ENCODE measurements at places on chromosomes 11 and 22.

GRCh38 chr11:78227921-78228320 lies 39.2 kb downstream of the USP35 start:
- no peak for DNase-seq

GRCh38 chr11:85844439-85845123 lies 10.6 kb upstream of the CCDC83 start:
- no peak for DNase-seq

GRCh38 chr22:49751318-49751965 lies 76.2 kb downstream of the BRD1 start:
- no peak for DNase-seq

GRCh38 chr11:26780376-26781085 lies 58.7 kb upstream of the SLC5A12 start:
- DNase-seq = no peak

GRCh38 chr11:35235936-35236666 lies 97.1 kb downstream of the CD44 start:
- no peak for DNase-seq

DNA sequence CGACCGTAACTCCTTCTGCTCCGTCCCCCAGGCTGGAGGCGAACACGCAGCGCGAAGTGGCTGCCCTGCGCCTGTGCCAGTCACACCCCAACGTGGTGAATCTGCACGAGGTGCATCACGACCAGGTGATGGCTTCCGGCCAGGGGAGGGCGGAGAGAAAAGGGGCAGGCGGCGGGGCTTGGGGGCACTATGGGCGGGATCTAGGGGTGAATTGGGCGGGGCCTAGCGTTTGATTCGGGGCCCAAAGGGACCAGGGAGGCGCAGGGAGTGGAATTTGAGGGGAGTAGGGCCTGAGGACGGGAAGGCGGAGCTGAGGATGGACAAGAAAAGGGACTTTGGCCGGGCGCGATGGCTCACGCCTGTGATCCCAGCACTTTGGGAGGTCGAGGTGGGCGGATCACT lies 9.7 kb downstream of the RPS6KA4 start:
- DNase-seq = no peak

DNA sequence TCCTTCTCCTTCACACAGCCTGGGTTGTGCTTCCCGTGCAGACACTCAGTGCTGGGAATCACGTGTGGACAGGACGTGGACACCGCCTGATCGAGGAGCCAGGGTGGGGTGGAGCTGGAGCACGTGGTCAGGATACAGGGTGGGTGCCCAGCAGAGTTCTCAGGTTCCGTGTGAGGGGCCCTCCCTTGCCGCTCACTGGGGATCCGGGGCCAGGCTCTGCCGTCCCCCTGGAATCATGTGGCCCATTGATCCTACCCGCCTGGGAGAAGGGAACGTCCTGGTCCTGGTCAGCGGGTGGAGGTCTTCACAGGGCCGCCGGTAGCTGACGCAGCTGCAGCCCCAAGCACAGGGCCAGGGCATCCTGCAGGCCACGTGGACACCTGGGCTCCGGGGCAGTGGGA lies 397.7 kb downstream of the TBC1D22A start:
- DNase-seq = no peak

- no peak for DNase-seq
These were observed 7.4 kb upstream of the IFITM3 start for GRCh38 chr11:328012-328411.

- DNase-seq = no peak
These were observed 54.0 kb upstream of the B3GNT6 start for GRCh38 chr11:76980196-76980595.

GRCh38 chr11:57097149-57097548 lies 84.6 kb upstream of the LRRC55 start:
- DNase-seq = no peak

DNA sequence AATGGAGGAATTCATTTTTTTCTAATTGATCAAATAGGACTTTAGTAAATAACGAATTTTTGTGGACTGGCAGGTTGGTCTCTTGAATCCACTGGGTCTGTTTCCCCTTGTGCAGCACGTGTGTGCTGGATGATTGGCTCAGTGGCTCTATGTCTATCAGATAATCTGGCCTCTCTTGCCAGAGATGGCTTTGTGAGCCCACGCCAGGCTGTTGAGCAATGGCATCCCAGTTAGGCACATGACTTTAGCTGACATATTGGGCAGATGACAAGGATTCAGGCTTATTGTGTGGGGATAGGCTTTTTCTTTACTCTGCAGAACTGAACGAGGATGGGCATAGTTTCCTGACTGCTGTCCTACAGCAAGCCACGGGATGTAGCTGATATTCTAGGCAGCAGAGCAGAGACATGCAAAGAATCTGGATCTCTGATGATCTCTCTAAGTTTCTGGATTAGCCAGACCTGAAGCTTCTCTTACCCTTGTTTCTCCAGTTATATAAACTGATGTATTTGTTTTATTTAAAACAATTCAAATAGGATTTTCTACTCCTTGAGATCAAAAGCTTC lies 144.9 kb downstream of the ARHGAP42 start:
- DNase-seq = no peak

DNA sequence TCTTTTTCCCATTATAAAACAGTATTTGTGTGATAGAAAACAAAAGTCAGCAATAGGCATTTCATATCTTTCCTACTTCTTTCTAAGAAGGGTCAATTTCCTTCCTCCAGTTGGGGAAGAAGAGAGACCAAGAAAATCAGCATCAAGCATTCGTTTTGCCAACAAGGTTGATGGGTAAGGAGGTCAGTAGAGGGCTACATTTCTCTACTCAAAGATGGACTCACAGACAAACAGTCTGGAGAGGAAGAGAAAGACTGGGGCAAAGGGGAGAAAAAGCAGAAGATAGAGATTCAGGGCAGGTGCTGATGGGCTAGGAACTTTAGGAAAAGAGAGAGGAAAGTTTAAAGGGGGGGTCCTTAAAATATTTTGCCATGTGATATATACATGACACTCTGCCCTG lies 8.6 kb upstream of the MTNR1B start:
- no peak for DNase-seq

DNA sequence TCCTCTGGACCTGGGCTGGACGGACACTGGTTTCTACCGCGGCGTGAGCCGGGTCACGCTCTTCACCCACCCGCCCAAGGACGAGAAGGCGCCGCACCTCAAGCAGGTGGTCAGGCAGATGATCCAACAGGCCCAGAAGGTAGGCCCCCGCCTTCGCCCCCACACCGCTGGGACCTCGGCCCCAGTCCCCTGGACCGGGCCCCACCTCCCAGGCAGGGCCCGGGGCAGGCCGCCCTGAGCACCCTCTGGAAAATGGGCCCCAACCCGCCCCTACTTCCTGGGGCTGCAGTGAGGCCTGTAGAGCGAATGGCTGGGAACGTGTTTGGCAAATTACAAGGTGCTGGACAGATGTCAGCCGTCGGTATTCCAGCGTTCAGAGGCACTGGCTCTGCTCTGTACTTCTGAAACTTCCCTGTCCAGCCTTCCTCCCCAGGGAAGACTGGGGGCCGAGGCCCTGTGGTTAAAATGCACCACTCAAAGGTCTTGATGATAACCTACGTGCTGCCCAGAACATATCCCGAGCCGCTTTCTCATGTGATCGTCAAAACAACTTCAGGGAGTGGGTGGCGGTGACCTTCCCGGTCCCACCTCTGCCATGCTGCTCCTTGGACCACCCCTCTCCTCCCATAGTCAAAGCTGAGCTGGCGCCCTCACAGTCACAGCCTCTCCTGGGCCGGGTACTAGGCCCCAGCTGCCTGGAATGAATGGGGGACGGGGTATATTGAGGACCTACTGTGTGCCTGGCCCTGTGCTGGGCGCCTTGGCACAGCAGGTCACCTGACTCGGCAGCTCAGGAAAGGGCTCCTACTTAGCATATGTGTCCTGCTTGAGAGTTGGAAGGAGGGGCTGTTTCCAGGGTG lies 869 bp downstream of the FAM83F start:
- no peak for DNase-seq

DNA sequence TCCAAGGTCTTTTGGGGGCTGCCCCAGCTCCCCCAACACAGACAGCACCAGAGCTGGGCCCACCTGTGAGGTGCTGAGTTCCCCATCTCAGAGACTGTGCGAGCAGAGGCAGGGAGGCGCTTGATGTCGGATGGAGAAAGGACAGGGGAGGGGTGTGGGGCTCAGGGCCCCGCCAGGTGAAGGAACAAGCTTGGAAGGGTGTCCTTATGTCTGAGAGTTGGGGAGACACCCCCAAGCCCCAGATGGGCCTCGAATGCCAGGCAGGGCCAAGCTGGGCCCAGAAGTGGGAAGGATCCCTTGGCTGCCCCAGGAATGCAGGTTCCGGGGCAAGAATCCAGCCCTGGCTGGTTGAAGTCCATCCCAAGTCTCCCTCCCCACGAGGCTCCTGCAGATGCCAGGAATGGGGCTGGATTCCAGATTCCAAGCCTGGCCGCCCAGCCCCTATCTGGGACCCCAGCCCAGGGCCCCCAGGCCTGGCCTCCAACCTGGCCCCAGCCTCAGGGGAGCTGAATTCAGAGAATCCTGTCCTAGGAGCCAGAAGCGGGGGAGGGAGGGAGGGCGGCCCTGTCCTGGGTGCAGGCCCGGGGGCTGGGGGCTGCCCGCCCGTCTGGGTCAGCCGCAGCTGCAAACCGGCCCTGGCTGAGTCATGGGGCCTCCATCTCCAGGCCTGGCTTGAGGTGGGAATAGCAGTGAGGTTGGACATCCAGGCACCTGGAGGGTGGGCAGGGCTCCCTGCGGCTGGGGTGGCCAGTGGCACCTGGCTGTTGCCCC lies 50.9 kb downstream of the CDKN1C start:
- DNase-seq = no peak

DNA sequence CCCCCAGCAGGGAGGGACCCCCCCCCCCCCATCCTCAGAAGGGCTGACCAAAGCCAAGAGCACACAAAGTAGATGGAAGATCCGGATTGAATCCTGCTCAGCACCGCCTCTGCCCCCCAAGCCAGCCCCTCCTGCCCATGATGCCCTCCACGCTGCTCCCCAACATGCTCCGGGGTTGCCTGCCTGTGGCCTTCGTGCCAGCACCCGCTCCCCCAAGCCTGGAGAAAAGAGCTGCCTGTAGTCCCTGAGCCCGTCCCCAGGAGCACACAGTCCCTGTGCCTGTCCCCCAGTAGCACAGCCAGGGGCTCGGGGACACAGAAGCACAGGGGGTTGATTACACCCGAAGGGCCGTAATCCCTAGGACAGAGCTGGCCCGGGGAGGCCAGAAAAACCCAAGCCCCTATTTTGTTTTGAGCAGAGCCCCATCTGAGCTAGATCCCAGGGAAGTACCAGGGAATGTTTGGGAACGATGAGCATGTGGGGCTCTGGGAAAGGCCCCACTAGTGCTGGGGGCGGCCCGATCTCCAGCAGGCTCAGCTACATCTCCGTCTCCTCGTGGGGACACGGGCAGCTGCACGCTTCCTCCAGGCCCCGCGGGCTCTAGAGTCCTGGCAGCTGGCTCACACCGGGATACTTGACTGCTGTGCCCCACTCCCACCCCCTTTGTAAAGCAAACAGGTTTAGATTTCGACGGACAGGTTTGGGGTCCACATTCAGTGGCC lies 66.7 kb downstream of the PHF21B start:
- DNase-seq = no peak

DNA sequence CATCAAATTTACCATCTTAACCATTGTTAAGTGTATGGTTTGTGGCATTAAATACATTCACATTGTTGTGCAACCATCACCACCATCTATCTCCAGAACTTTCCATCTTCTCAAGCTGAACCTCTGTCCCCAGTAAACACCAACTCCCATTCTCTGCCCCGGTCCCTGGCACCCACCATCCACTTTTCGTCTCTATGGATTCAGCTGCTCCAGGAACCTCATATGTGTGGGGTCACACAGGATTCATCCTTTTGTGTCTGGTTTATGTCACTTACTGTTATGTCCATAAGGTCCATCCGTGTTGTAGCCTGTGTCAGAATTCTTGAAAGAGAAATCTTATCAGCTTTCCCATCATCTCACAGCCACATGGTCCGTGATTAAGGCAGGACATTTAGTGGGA lies 16.3 kb downstream of the TSPAN32 start:
- no peak for DNase-seq

DNA sequence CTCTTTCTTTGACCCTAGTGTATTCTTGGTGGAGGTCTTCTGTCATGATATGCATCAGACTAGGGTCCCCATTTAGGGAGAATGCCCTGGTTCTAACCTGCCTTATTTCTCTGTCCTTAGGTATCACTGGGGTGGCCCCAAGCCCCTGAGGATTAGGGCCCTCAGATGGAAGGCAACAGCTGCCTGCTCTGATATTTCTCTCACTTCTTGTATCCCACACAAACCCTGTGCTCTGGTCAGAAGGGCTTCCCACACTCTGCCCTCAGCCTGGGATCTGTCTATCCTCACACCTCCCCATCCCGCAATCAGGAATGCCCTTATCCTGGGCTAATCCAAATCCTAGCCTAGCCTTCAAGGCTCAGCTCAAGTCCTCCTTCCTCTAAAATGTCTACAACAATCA lies 75.5 kb downstream of the KCNC1 start:
- no peak for DNase-seq

- DNase-seq = no peak
These were observed 53.0 kb upstream of the LMO2 start for GRCh38 chr11:33944693-33945424.

GRCh38 chr22:29269230-29269604 lies 1.1 kb downstream of the EWSR1 start:
- DNase-seq = no peak

DNA sequence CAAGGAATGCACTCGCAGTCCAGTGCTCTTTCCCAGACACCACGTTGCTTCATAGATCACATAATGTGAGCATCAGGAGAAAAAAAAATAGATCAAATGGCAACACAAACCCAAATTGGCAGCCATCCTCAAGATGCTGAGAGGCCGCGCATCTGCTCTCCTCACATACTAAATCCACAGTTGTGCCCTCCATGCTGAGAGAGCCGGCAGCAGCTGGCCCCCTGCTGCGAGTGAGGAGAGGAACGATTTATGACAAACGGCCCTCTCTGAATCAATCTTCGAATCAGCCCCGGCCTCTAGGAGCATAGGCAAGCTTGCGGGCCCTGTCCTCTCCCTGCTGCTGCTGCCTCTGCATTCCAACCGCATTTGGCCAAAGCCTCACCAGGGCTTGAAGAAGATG lies 159.9 kb upstream of the TENM4 start:
- no peak for DNase-seq

- DNase-seq = no peak
These were observed 301.2 kb downstream of the OR4C45 start for GRCh38 chr11:50333861-50334260.

DNA sequence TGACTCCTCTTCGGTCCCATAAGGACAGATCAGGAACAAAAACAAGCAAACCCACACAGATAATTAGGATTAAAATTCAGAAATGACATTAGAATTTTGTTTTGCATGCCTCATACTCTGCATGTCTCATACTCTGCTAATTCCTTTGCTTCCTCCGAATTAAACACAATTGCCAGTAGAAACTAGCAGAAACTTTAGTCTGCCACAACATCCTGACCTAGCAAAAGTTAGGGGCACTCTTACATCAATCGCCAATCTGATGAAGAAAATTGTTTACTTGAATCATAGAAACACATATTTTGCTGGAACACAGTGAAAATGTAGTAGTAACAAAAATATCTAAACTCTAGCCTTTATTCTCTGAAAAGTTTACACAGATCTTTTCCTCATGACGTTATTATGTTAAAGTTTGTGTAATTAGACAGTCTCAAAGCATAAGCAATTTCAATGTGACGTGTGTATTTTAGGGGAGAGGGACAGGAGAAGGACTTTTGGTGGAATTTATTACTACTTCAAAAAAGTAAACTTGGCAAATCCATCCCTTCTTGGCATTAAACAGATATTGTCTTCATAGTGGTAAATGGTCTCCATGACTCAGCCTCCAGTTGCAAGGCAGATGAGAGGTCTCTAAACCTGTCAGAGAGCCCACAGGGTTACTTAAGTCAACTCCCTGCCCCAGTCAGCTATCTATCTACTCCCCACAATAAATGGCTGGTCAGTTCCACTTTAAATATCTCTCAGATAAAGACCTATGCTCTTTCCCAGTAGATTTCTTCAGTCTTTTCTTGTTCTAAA lies 249.8 kb upstream of the UBASH3B start:
- DNase-seq = no peak

All from neural crest cell (in vitro differentiated cells).